Suprapubic skin (tissue), 4 donors: ENCODE measurements at places on chromosomes 3 and 15. TPM values are rescaled to one million over a fixed set of nuclear protein-coding genes. Genes with fewer than 3 reads are reported as not detected.
A peak's percentile ranks its signal among the peaks of the same experiment; 100 is the strongest.

Gene KLHL40
- not detected for total RNA-seq

Gene TNNC1
- total RNA-seq = 9.6 TPM

Gene TPRG1
- total RNA-seq = 27.3 TPM

Gene TLR9
- 0.16 TPM for total RNA-seq

DNA sequence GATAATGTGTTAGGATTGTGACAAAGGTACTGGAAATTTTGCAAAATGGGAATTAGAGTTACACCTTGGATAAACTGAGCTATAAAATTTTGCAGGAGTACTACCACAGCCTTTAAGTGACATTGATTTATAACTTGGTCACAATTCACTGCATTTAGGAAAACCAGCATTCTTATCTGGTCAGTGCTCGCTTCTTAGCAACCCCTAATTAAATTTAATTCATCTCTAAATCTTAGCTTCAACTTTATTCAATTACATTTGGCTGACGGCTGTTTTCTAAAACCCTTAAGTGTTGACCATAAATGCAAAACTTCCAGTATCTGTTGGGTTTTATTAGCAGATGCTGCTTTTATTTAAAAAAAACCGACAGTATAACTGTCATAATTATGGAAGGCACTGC, 31.3 kb downstream of the TFRC start:
- DNase-seq = no peak
- peaks cover 74% of the 10 kb centered on the region for H3K36me3 ChIP-seq
- H3K4me3 ChIP-seq = no peak overlapping the region
- H3K27me3 ChIP-seq = no peaks in the 10 kb centered on the region
- H3K4me1 ChIP-seq = no peaks in the 10 kb centered on the region
- no peak overlapping the region for H3K27ac ChIP-seq

DNA sequence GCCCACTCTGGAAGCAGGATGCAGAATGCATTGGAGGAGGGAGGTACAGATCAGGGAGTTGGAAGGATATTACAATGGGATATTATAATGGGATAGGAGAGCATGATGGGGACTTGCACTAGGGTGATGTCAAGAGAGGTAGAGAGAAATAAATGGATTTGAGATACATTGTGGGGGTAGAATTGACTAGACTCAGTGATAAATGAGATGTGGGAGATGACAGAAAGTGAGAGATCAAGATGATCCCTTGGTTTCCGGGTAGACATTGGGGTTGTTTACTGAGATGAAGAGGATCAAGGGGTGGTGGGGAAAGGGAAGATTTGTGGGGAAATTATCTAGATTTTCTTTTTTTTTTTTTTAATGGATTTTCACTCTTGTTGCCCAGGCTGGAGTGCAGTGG, 42.7 kb downstream of the BFSP2 start:
- no peak overlapping the region for H3K4me3 ChIP-seq
- no peak for DNase-seq
- no peak overlapping the region for H3K27ac ChIP-seq
- H3K27me3 ChIP-seq = no peaks in the 10 kb centered on the region
- peaks cover 7% of the 10 kb centered on the region for H3K4me1 ChIP-seq

DNA sequence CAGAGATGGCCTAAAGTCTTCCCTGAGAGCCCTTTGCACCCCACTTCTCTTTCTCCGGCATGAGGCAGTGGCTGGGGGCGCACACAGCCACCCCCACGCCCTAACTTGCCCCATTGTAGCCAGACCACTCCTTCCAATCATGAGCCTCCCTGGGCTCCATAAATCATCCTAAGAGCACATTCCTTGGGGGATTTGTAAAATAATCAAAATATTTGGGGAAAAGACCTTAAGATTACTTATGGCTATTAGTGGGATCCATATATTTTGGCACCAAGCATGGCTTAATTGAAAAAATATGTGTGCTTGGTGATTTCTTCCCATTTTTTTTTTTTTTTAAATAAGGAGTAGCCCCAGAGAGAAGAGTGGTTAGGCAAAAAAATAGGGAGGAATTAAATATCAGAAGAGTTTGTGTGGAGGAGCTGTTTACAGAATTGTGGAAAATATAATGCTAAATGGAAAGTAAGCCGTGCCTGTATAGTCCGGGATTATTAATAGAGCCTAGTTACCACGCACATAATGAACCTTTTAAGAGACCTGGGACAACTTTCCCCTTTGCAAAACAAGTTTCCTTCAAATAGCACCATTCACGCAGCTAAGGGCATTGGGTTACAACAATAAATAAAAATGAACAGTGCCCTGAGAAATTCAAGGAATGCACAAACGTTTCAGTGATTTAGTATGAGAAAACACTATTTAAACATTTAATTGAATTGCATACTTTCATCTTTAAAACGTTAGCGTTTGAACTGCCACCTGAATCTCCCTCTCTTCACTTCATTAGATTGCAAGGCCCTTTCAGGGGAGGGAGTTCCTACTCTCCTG, 46.1 kb downstream of the SMAD6 start:
- peak overlapping the region; percentile 41 for H3K27ac ChIP-seq
- peaks cover 39% of the 10 kb centered on the region for H3K4me1 ChIP-seq
- no peak overlapping the region for H3K4me3 ChIP-seq

DNA sequence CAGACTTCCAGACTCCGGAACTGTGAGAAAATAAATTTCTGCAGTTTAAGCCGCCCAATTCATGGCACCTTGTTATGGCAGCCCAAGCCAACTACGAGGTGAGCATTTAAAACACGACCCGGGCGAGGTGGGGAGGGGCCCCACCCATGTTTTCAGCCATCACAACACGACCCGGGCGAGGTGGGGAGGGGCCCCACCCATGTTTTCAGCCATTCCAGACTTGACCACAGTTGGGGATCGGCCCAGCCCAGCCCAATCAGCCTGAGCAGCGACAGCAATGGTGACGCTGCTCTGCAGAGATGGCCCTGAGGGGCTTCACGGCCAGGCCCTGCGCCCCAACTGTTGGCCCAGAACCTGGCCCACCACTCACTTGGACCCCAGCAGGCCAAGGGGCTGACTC, 93.1 kb downstream of the ATP10A start:
- H3K36me3 ChIP-seq = no peaks in the 10 kb centered on the region
- H3K4me1 ChIP-seq = peaks cover 2% of the 10 kb centered on the region
- no peak overlapping the region for H3K27ac ChIP-seq
- no peak overlapping the region for H3K4me3 ChIP-seq
- DNase-seq = no peak
- no peaks in the 10 kb centered on the region for H3K27me3 ChIP-seq

DNA sequence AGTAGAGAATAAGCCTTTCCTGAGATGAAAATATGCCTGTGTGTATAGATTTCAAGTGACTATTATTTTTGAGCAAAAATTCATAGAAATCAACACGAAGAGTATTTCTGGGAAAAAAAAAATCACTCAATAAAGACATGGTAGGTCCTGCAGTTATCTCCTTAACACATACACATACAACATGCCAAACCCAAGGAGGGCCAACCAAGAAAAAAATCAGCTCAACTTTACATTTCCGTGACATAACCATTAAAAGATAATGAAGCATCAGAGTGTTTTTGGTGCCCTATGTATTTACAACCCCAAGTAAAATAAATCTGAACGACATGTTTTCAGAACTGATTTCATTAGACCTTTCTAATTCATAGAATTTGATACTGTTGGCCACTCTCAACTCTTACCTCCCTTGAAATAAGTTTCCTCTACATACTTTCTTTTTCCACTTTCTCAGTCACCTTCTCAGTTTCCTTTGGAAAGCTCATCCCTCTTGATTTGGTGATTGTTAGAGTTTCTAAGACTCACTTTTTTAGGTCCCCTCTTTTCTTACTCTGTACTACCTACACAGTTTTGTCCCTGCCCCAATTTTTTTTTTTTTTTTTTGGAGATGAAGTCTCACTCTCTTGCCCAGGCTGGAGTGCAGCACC, 162.3 kb downstream of the TBL1XR1 start:
- peaks cover 2% of the 10 kb centered on the region for H3K4me1 ChIP-seq
- H3K36me3 ChIP-seq = peaks cover 48% of the 10 kb centered on the region
- H3K27me3 ChIP-seq = no peaks in the 10 kb centered on the region
- no peak for DNase-seq

- no peaks in the 10 kb centered on the region for H3K36me3 ChIP-seq
- DNase-seq = no peak
- no peak overlapping the region for H3K4me3 ChIP-seq
- no peaks in the 10 kb centered on the region for H3K4me1 ChIP-seq
- H3K27me3 ChIP-seq = no peaks in the 10 kb centered on the region
- H3K27ac ChIP-seq = no peak overlapping the region
Observed at GRCh38 chr3:187992609-187993008, 161.3 kb upstream of the LPP start.

GRCh38 chr15:78878356-78878755, 5.7 kb downstream of the MORF4L1 start:
- no peak for DNase-seq
- H3K27ac ChIP-seq = no peak overlapping the region
- peaks cover 21% of the 10 kb centered on the region for H3K36me3 ChIP-seq
- no peaks in the 10 kb centered on the region for H3K27me3 ChIP-seq
- peaks cover 70% of the 10 kb centered on the region for H3K4me1 ChIP-seq

DNA sequence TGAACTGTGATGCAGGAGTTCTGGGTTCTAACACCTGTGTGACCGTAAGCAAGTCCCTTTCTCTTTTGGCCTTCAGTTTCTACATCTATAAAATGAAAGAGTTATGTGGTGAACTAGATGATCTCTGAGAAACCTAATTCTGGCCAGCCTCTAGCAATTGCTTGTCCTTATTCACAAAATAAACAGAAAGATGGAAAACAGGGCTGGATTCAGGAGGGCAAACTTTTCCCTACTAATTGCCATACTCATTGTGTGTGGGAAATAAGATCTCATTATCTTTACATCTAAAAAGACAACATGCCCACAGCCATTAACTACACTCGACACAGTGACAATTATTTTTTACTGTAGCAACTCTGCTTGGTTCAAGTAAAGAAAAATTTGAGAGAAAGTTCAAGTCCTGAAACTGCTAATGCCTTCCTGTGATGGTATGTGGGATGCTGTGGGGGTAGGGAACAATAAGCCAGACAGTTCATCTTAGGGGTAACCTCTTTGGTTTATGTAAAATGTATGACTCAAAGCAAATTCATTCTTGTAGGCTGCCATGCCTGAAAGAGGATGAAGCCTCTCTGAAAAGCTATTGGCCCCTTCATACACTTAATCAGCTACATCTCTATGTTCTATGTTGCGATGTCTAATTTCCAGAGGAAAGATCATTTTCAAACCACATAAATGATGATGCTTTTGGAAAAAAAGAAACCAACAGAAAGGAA, 177.6 kb upstream of the BCL6 start:
- DNase-seq = no peak
- no peaks in the 10 kb centered on the region for H3K36me3 ChIP-seq
- no peaks in the 10 kb centered on the region for H3K27me3 ChIP-seq
- H3K4me1 ChIP-seq = peaks cover 20% of the 10 kb centered on the region

GRCh38 chr15:59376733-59377132, 4.1 kb upstream of the MYO1E start:
- H3K4me3 ChIP-seq = no peak overlapping the region
- H3K27ac ChIP-seq = no peak overlapping the region
- DNase-seq = no peak
- peaks cover 4% of the 10 kb centered on the region for H3K4me1 ChIP-seq
- H3K27me3 ChIP-seq = no peaks in the 10 kb centered on the region

DNA sequence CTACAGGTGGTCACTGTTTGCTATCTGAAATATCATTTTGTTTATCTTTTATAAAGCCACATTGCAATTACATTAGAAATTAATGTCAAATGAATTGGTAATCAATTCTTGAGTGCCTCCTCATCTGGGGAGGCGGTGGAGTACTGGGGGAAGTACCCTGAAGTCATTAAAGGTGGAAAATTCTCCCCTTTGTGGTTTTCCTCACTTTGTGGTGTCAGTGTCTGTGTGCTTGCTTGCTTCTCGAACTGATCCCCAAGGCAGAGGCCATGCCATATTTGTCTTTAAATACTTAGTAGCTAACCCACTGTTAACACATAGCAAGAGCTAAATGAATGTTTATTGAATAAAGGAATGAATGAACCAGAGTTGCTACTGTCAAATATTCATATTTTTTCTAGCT, 40.5 kb upstream of the CCK start:
- no peaks in the 10 kb centered on the region for H3K4me1 ChIP-seq
- H3K36me3 ChIP-seq = no peaks in the 10 kb centered on the region
- no peak overlapping the region for H3K27ac ChIP-seq
- peaks cover 9% of the 10 kb centered on the region for H3K27me3 ChIP-seq
- no peak overlapping the region for H3K4me3 ChIP-seq

DNA sequence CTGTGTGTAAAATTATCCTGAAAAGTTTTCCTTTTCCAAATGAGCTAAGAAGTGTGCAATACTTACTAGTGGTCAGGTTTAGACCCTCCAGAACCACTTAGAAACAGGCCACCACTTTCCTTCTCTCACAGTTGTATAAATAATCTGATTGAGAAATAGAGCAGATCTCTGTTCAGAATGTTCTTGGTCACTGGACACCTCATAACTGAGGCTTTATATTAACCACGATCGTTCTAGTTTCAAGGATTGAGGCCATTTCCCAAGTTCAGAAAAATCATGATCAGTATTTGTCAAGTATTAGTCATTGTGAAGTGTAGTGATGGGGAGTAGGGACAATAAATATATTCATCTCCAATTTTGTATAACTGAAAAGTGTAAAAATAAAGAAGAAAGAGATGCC, 1.0 kb upstream of the MAP3K13 start:
- DNase-seq = no peak
- H3K4me1 ChIP-seq = peaks cover 15% of the 10 kb centered on the region
- H3K27me3 ChIP-seq = no peaks in the 10 kb centered on the region
- no peaks in the 10 kb centered on the region for H3K36me3 ChIP-seq
